GM13976 (cell line): ENCODE measurements at places on chromosomes 7 and 10.

GRCh38 chr7:107615910-107616680, 36.0 kb downstream of the BCAP29 start:
- DNase-seq: no peak

- DNase-seq: no peak
Measured at GRCh38 chr10:80192553-80192952, 12.8 kb downstream of the ANXA11 start.

DNA sequence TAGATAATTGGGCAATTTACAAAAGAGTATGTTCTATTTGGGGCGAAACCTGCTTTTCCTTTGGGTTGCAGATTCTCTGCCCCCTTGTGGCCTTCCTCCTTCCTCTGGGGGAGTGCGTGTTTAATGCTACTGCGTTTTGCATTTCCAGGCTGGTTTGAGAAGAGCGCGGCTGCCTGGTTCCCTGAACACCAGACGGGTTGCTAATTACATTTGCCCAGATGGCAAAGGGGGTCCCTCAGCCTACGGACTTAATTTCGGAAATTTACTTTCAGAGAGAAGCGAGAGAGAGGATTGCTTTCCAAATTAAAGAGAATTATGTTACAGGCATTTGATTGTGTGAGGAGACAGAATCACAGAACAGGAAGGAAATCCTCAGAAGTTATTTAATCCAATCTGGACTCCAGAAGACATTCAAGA, 91.9 kb upstream of the JAZF1 start:
- DNase-seq: peak; percentile 33

- DNase-seq: peak; percentile 51
Measured at GRCh38 chr7:70237831-70238575, 639.7 kb downstream of the AUTS2 start.

- no peak for DNase-seq
Measured at GRCh38 chr10:47214520-47214919, 85.5 kb upstream of the GDF10 start.

DNA sequence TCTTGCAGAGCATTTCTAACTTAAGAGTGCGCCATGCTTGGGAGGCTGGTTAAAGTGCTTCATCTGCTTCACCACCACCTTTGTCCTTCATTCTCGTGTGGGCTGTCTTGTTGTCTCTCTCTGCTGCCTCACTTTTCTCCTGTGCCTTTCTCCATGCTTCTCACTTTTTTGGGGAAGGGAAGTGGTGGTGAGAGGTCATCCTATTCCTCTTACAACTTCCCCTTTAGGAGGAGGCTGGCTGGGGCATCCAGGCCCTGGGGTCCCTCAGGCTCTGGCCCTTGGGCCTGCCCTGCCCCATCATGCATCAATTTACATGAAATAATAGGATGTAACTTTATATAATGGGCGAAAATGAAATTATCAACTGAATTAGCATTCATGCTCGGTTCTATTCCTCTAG, 39.9 kb upstream of the PIP4K2A start:
- no peak for DNase-seq

GRCh38 chr10:43130770-43131171, 7.5 kb upstream of the CSGALNACT2 start:
- DNase-seq: no peak
